ENCODE measurements at places on chromosomes 13 and 19.

- DNase-seq = no peak
Observed at GRCh38 chr19:16801600-16802013, 27.6 kb upstream of the SIN3B start.

- DNase-seq = no peak
Observed at GRCh38 chr13:94280845-94281244, 198.6 kb downstream of the DCT start.

DNA sequence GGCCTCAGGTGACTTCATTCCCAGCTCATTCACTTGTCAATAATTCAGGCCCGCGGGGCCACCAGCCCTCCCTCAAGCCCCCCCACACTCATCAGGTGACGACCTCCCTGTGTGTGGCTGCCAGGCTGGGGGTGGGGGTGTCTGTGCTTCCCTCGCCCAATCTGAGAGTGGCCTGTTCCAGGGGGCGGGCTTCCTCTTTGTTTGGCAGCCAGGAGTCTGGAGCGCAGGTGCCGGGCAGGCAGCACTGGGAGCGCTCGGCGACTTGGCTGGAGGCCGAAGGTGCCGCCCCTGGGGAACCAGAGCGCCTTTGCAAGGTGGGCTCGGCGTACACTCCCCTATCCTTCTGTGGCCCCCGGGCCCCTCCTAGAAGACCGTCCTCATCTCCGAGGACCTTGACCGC, 5.4 kb upstream of the ZNF98 start:
- no peak for DNase-seq

GRCh38 chr19:45591004-45591637, 6.5 kb upstream of the OPA3 start:
- peak; percentile 78 for DNase-seq

DNA sequence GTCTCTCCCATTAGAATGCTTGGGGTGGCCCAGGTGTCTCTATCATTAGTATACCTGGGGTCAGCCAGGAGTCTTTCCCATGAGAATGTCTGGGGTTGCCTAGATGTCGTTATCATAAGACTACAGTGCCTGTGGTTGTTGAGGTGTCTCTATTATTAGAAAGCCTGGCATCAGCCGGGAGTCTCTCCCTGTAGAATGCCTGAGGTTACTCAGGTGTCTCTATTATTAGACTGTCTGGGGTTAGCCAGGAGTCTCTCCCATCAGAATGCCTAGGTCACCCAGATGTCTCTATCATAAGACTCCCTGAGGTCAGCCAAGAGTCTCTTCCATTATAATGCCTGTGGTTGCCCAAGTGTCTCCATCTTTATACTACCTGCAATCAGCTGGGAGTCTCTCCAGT, 1541.1 kb downstream of the UQCRFS1 start:
- DNase-seq = no peak

DNA sequence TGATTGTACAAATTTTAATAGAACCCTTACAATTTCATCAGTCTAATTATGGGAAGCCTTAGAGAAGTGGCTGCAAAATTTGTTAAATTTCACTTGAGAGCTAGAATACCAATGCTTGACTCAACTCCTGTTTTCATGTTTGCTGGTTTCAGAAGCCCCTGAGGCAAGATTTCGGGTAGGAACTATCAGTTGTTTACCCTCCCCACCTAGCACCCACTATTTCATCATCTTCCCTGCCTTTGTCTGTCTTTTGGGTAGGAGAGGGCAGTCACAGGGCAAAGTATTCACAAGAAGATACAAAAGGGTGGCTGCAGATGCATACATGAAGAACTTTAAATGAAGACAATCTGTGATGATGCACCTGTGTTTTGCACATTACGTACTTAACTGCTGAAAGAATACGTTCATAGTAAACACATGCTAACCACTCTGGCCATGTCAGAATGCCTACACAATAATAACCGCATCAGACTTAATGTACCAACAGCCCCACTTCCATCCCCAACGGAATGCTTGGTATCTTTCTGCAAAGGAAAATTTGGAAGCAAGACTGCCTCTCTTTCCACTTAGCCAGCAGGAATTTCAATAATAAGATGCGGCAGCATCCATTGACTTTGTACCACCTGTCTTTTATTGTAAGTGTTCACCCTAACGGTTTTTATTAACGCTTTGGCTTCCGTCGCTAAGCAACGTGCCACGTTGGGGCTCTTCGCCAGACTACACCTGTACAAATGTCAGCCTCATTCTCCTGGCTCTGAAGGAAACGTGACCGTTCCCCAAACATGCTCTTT, 30.4 kb downstream of the TPT1 start:
- DNase-seq = no peak

DNA sequence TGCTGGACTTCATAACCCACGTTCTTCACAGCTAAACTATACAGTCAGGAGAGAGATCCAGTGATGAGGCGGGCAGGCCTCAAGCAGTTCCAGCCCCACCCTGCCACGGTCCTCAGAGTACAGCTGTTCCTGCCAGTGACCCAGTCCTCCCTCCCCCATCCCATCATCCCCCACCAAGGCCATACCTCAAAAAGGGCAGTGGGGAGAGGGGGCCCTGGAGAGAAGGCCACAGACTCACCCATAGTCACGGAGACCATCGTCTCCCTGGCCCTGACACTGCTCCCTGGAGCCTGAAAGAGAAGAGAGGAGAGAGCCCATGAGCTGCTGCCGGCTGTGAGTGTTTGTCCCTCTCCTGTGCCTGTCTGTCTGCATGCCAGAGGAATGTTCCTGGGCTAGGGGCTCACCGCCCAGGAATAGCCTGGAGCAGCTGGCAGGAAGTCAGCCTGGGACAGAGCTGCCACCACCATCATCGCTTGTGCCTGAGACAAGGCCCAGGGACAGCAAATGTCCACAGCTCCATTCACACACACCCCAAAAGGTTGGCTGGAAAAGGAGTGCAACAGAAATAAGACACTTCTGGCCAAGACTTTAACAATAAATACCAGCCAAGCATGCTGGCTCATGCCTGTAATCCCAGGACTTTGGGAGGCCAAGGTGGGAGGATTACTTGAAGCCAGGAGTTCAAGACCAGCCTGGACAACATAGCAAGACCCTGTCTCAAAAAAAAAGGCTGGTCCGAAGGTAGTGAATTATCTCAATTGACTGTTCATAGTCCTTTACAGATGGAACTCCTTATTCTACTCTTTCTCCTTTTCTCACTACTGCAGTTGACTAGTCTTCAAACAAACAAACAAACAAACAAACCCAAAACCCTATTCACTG, 6.4 kb downstream of the C19orf47 start:
- DNase-seq = no peak

DNA sequence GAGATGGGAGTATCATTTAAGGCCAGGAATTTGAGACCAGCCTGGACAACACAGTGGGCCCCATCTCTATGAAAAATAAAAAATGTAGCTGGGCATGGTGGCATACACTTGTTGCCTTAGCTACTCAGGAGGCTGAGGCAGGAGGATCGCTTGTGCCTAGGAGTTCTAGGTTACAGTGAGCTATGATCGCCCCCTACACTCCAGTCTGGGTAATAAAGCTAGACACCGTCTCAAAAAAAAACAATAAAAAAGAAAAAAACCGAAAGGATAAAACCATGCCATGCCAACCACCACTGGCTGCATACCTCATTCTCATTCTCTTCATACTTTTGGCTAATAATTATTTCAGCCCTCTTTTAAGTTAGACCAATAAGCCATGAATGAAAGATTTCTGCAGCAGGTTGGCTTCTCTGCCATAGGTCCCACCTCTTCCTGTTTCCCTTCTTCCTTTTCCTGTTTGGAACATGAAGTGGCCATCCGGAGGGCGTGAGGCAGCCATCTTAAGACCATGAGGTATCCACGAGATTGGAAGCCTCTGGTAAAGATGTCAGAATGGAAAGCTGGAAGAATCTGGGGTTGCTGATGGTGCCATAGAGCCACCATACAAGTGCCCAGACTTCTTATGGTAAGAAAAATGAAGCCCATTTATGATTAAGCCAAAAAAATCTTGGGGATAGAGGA, 171.3 kb downstream of the CACNA1A start:
- no peak for DNase-seq

- DNase-seq = no peak
Observed at GRCh38 chr19:6868351-6868750, 19.0 kb upstream of the ADGRE1 start.

GRCh38 chr13:45120967-45121831, 889 bp downstream of the GTF2F2 start:
- DNase-seq = peak; percentile 36

DNA sequence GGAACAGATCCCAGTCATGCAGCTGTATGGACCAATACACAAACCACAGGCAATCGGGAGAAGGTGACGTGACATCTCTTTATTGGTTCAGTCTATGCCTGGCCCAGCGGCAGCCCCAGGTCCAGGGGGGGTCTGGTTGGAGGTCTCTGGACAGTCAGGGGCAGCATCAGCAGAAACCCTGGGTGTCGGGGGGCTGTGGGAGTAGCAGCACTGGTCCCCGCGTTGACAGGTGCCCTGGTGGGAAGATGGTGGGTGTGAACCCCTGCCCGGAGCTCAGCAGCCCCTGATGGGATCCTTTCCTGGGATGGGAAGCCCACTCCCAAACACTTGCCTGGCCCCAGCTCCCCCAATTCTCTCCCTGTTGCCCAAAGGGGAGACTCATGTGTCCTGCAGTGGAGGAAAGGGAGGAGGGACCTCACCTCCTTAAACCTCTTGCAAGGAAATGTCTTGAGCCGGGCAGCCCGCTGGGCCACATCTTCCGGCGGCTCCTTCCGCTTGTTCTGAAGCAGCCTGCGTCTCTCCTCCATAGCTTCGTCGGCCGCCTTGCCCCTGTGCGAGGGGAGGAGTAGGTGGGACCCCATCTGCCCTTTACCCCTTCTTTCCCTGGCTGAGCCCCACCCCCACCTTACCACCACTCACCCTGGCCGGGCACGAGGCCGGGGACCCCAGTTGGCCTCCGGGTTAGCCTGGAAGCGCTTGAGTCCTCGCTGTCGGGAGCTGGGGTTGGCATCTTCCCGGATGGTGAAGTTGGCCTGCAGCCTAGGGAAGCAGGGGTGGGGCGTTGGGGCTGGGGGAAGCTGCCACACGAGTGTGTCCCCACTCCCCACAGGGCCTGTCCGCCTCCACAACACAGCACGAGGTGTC, 2.4 kb upstream of the LYL1 start:
- no peak for DNase-seq

- no peak for DNase-seq
Observed at GRCh38 chr13:51628059-51628852, 44.0 kb downstream of the WDFY2 start.

DNA sequence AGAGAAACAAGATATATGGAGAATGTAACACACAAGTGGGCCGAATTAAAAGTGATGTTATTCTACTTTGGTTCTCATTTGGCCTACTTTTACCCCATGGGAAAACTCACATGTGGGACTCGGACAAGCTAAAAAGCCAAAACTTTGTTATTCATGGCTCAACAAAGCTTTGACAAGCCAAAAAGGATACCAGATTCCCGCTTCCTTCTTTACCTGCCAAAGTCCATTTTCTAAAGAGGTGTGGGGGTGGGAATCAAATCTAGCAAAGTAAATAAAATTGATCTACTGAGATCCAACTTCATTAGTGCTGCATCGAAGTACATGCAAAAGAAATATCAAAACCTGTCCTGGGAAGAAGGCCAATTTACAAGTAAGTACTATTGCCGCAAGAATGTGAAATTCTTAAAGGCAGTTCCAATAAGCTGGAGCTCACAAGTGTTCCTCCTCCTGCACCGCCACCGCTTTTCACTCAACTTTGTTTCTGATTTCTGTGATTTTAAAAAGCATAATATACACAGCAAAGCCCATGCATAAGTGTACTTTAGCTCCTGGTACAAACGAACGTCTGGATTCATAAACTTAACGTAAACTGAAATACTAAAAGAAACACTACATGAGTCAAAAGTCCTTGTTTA, 1.1 kb downstream of the LNX2 start:
- no peak for DNase-seq

DNA sequence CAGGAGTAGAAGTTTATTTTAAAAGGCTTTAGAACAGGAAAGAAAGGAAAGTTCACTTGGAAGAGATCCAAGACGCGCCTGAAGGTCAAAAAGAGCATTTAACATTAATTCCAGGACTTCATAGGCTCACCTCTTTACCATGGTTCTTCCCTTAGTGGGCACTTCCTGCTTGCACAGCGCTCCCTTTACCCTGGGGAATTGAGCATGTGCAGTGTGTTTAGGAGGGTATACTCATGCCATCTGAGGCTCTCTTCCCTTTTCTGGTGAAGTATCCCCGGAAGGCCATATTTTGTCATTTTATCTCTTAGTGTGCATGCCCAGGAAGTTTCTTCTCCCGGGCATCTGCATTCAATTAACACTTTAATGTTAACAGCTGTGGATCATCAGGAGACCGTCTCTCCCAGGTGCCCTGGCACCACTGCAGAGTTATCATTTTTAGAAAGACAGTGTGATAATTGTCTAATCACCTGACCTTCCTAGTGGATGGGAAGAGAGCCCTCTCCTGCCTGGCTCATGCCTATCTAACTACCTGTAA, 66.1 kb upstream of the ABCC4 start:
- no peak for DNase-seq

DNA sequence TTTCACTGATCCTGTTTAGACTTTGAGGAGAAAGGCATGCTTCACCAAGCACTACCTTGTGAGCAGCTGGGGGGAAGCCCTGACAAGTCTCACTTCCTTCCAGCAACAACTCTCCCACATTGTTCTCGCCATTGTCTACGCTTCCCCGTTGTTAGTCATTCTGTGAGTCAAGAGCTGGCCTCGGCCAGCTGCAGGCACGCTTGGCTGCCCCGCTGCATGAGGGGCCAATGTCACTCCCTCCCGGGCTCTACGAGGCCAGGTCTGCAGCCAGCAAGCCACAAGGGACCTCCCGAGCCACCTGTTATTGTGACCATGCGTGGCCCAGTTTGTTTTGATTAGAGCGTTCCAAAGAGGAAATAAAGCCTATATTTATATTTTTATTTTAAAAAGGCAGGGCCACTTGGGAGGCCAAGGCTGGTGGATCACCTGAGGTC, 220.9 kb downstream of the FOXO1 start:
- DNase-seq = no peak

DNA sequence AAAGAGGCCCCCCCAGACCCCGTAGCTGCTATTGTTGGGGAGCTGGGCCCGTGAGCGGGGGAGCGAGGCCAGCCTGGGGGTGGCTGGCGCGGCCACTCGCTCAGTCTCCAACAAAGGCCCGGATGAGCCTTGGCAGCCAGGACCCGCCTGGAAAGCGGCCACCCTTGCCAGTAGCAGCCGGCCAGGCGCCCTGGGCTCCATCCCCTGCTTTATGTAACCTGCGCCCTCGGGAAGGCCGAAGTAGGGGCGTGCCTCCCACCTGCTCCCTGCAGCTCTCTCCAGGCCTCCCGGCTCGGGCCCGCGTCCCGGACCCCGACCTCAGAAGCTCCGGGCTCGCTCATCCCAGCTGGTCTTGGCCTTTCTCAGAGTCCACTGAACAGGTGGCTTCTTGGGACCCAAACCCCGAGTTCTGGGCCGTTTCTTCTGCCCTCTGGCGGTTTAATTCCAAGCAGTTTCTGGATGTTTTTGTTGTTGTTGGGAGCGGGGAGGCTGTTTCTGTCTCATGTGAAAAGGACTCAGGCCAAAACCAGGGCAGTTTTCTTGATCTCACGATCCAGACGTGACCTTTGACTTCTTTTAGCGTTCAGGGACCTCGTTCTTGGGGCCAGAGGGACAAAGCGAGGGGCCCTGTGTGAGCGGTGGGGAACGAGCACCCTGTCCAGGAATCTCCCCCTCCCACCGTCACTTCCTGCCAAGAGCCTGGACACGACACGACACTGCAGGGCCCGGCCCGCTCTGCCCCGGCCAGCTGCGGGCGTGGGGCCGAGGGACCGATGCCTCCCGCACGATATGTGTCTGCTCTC, 1.2 kb downstream of the CDC34 start:
- DNase-seq = peak; percentile 86
